ENCODE measurements at places on chromosomes 2 and 18. TPM values are rescaled to one million over a fixed set of nuclear protein-coding genes. Genes with fewer than 3 reads are reported as not detected.

The HOXD1 gene
- total RNA-seq: 0.95 TPM

The IER3IP1 gene
- total RNA-seq: 11.3 TPM

The GPR45 gene
- total RNA-seq: not detected

The INHBB gene
- total RNA-seq: 15.8 TPM

The CARF gene
- 4.2 TPM for total RNA-seq

GRCh38 chr2:20093263-20094141 lies 42.1 kb upstream of the LAPTM4A start:
- no peak for DNase-seq

GRCh38 chr2:86368161-86368824 lies 30.9 kb upstream of the REEP1 start:
- no peak for DNase-seq

DNA sequence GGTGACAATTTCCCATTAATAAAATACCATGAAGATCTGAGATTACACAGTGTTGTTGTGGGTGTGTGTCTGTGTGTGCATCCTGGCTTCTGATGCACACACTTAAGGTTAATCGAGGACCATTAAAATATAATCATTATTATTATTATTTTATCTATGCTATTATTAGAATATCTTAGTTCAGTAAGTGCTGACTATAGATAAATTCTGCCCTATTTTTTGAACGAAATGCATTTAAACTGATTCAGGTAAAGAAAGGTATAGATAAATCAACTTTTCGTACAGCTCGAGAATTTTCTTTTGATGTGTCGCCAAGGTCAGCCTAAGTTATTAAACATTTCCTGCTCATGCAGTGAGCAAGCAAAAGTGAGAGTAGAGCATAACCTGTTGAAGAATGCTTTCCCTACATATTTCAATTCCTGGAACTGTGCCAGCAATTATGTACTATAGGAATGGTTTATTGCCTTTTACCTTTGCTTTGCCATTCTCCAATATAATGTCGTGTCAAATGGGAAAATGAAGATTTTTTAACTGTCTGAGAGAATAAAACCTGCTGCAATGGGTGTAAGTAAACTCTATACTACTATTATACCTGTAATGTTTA lies 25.8 kb downstream of the KCNJ3 start:
- DNase-seq: no peak

The C2orf68 gene
- total RNA-seq: 13.4 TPM

DNA sequence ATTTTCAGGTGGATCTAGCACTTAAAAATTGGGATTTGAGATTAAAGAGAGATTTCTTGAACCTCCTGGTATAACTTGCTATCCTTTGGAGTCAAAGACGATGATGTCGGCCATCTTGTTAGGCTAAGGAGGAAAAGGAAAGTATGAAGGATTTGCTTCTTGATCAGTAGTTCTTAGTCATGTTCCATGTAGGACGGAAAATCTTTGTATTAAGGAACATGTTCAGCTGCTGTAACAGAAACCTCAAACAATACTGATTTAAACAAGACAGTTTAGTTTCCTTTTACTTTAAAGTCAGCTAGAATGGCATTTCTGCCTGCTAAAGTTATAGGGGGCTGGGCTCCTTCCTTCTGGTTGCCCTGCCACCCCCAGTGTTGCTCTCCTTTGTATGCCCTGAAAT lies 56.4 kb upstream of the MGAT5 start:
- no peak for DNase-seq

- no peak for DNase-seq
These were observed 18.0 kb downstream of the LRP1B start for GRCh38 chr2:142112757-142113221.

GRCh38 chr2:133892352-133892913 lies 324.2 kb upstream of the NCKAP5 start:
- no peak for DNase-seq

DNA sequence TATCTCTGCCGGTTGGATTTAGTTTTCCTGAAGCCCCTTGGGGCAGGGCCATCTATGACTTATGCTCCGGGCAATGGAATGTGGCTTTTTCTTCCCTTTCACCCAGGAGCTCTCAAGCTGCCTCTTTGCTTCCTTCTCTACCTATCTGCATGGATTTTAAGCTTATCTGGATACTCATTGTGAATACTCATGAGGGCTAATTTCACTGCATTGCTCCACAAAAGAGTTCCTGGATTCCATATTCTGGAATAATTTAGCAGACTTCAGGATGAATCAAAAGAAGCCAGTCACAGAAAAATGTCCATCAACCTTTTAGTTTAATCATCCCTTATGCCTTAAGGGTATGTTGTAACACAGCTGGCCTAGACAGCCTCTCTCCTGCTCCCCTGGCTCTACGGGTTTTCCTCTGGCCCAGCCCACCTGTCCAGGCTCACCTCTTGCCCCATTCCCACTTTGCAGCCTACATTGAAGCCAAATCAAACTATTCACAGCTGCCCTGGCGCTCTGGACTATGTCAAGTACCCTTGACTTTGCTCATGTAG lies 122.8 kb upstream of the RMDN2 start:
- DNase-seq: no peak

The IL1A gene
- total RNA-seq: 0.24 TPM

DNA sequence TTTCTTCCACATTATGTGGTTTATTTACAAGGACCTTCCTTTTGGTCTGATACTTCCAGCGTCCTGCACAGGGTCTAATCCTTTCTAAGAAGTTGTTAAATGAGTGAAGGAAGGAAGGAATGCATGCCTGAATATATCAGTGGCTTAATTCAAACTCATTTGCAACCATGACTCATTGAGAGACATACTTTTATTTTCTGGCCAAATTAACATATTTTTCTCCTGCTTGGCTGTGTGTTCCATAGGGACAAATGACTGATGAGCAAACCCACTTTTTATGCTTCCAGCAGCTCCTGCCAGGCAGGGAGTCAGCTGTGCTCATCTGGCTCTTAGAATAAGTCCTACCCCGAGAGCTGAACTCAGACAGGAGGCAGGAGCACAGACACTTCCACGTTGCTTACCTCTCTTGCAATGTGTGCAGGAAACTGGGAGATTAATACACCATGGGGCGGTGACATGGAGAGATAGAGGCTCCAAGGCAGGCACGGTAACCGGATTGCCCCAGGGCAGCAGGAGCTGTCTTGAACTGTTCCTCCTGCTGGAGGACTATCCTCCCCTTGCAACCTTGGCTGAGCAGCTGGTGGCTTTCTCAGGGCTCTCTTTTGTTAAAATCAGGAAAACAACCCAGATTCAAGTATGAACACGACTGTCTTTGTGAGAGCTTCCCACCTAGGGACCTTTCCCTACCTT lies 667.5 kb upstream of the HS6ST1 start:
- DNase-seq: no peak

The CDH19 gene
- total RNA-seq: 0.56 TPM

Measured in omental fat pad (tissue), 4 donors.